ENCODE measurements at places on chromosomes 6 and 20. TPM values are rescaled to one million over a fixed set of nuclear protein-coding genes. Genes with fewer than 3 reads are reported as not detected.

DNA sequence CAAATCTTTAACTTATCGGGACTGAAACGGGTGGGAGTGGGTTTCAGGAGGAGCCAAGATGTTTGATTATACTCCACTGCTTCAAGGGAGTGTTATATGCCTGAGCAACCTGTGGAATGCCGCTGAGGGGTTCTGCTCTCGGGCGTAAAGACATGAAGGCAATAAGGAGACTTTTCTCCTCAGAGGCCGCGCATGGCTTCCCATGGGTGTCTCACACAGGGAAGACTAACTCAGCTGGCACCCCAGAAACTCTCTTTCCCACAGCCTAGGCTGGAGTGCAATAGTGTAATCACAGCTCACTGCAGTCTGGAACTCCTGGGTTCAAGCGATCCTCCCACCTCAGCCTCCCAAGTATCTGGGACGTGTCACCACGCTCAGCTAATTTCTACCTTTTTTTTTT, 5.1 kb upstream of the C20orf141 start:
- no peak for DNase-seq

GRCh38 chr20:63969838-63970713, at the start of gene ZNF512B:
Gene ZNF512B, minus strand, starts transcription at chr20:63969930. Its CDS starts 1,980 bp downstream, at chr20:63967950.
- peak; percentile 86 for DNase-seq

DNA sequence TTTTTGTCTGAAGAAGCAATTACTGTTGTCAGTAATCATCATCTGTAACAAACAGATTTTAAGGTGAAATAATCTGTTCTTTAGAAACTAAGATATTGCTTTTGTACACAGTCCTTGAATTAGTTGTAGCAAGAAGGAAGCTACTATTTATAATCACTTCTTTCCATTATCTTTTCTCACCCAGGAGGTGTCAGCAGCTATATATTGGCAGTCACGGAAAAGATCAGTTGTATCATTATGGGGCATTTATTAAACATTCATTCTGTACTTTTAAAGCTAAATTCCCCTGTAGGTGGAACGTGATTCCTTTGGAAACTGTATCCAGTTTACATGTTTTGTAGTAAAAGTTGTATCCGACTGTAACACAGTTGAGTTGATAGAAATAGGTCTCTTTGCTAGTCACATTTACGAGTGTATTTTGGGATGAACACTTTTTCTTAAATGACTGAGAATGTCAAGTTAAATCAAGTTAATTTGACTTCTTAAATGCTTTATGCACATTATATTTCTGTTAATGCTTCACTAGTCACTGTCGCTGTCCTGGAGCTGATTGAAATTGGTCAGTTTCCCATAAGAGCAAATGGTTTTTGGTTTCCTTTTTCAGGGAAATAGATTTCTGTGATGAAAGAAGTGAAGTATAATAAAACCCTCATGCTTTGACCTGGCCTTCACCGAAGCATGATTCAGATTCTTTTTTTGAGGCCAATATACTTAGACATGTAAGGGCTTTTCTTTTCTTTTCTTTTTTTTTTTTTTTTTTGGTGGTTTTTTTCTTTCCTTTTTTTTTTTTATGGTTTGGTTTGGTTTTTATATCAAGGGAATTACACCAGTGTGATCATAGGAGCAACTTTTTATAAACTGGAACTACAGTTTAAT, 5.1 kb downstream of the QKI start:
- DNase-seq = no peak

DNA sequence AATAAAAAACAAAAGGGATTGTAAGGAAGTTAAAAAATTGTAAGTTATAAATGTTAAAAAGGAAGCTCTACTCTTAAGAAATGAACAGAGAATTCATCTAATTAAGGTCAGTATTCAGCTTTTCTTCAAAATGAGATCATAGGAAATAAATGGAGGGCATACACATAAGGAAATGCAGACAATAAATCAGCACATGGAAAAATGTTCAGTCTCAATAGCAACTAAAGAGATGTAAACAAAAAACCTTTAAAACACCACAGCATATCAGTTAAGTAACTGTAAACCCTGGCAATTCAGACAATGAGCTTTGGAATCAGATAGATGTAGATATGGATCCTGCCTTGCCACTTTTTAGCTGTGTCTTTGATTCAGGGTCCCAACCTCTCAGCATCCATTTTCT, 24.0 kb upstream of the CLIC5 start:
- DNase-seq = no peak

MYMX gene
- total RNA-seq = not detected

All from hepatocyte (in vitro differentiated cells).